Naive thymus-derived CD4-positive, alpha-beta T cell (primary cell): ENCODE measurements at places on chromosomes 2 and 18. TPM values are rescaled to one million over a fixed set of nuclear protein-coding genes. Genes with fewer than 3 reads are reported as not detected.

The RESP18 gene
- not detected for total RNA-seq

The MYO5B gene
- total RNA-seq: not detected

The SLC40A1 gene
- 36.1 TPM for total RNA-seq

The OTOF gene
- 14.8 and 15.4 TPM in 2 replicates for total RNA-seq

The MAB21L4 gene
- not detected for total RNA-seq

The SRD5A2 gene
- not detected for total RNA-seq

The MDH1B gene
- 0.54 TPM for total RNA-seq

The LIMS4 gene
- 1.6 TPM for total RNA-seq

The SLC30A3 gene
- not detected for total RNA-seq

The ALS2 gene
- 9.7 and 10.1 TPM in 2 replicates for total RNA-seq

The SIGLEC15 gene
- not detected in 2 replicates for total RNA-seq

The CHRND gene
- not detected for total RNA-seq

The ALLC gene
- not detected in 2 replicates for total RNA-seq

The MALL gene
- total RNA-seq: not detected

The PARD3B gene
- 0.33 and 0.41 TPM in 2 replicates for total RNA-seq

- H3K36me3 ChIP-seq: no peaks in the 10 kb centered on the region
- H3K4me1 ChIP-seq: no peaks in the 10 kb centered on the region
- no peak overlapping the region for H3K4me3 ChIP-seq
- H3K27me3 ChIP-seq: no peaks in the 10 kb centered on the region
These were observed 369.1 kb downstream of the SETBP1 start for GRCh38 chr18:45049578-45050319.

DNA sequence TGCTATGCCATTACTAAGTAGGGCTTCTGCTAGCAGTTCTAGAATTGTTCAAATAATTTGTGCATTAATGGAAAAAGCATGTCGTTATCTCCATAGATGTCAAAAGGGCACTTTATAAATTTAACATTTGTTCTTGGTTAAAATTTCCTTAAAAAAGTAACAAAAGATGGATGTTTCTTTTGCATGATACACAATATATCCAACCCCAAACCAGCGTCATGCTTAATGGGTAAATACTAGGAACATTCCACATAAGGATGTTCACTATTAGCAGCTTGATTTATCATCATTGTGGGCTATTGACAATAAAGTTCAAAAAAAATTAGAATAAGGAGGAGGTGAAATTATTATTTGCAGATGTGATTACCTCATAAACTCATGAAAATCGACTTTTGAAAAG is 79.7 kb downstream of the GREB1L start:
- no peaks in the 10 kb centered on the region for H3K36me3 ChIP-seq
- no peak for DNase-seq
- no peak overlapping the region for H3K4me3 ChIP-seq
- H3K27me3 ChIP-seq: no peaks in the 10 kb centered on the region
- no peaks in the 10 kb centered on the region for H3K4me1 ChIP-seq

DNA sequence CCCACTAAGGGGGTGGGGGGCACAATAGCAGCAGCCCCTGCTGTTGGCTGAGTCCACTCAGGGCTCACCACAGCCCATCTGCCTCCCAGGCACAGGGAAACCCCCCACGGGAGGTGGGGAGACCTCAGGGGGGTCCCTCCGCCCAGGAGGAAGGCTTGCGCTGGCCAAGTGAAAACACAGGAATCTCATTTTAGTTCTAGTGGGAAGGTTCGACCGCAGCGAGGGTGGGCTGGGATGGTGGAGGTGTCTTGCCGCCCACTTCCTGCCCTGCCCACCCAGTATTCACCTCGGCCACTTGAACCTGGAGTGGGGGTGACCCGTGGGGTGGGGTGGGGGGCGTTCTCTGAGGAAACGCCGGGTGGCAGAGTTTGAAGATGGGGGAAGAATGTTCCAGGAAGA is 6.9 kb upstream of the BOK start:
- no peak for DNase-seq
- no peak overlapping the region for H3K4me3 ChIP-seq
- H3K27ac ChIP-seq: no peak overlapping the region
- H3K4me1 ChIP-seq: no peaks in the 10 kb centered on the region
- H3K36me3 ChIP-seq: no peaks in the 10 kb centered on the region
- no peaks in the 10 kb centered on the region for H3K27me3 ChIP-seq

- no peak overlapping the region for H3K27ac ChIP-seq
- no peaks in the 10 kb centered on the region for H3K4me1 ChIP-seq
- no peak for DNase-seq
- H3K27me3 ChIP-seq: no peaks in the 10 kb centered on the region
- no peaks in the 10 kb centered on the region for H3K36me3 ChIP-seq
These were observed 134.2 kb upstream of the HS6ST1 start for GRCh38 chr2:128452536-128453530.

DNA sequence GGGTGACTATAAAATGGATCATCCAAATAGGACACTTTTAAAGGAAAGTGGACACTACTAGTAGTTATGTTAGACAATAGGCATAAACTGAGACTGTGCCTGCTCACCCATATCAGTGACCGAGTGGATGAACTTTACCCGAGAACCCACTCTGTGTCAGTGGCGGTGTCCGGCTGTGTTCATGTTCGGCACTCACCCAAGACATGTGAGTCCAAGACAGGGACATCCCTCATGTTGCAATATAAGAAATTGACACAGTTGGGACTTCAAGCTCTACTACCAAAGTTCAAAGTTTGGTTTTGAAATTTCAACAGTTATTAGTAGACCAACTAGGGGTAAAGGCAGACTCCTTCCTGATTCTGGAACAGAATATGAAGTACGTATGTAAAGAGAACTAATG is 326.3 kb upstream of the TNP1 start:
- H3K4me1 ChIP-seq: no peaks in the 10 kb centered on the region
- H3K36me3 ChIP-seq: no peaks in the 10 kb centered on the region
- H3K27ac ChIP-seq: no peak overlapping the region
- H3K4me3 ChIP-seq: no peak overlapping the region

GRCh38 chr2:188345426-188345825 is 53.8 kb downstream of the GULP1 start:
- H3K27me3 ChIP-seq: no peaks in the 10 kb centered on the region
- no peak overlapping the region for H3K27ac ChIP-seq
- H3K4me1 ChIP-seq: no peaks in the 10 kb centered on the region
- no peak overlapping the region for H3K4me3 ChIP-seq
- no peaks in the 10 kb centered on the region for H3K36me3 ChIP-seq

GRCh38 chr2:154403242-154403790 is 295.2 kb upstream of the KCNJ3 start:
- H3K4me3 ChIP-seq: no peak overlapping the region
- no peak overlapping the region for H3K27ac ChIP-seq
- H3K4me1 ChIP-seq: no peaks in the 10 kb centered on the region
- no peaks in the 10 kb centered on the region for H3K36me3 ChIP-seq
- no peak for DNase-seq

GRCh38 chr2:143937723-143938350 is 582.1 kb downstream of the ZEB2 start:
- H3K27me3 ChIP-seq: no peaks in the 10 kb centered on the region
- H3K27ac ChIP-seq: no peak overlapping the region
- no peaks in the 10 kb centered on the region for H3K36me3 ChIP-seq
- H3K4me1 ChIP-seq: no peaks in the 10 kb centered on the region
- H3K4me3 ChIP-seq: no peak overlapping the region

DNA sequence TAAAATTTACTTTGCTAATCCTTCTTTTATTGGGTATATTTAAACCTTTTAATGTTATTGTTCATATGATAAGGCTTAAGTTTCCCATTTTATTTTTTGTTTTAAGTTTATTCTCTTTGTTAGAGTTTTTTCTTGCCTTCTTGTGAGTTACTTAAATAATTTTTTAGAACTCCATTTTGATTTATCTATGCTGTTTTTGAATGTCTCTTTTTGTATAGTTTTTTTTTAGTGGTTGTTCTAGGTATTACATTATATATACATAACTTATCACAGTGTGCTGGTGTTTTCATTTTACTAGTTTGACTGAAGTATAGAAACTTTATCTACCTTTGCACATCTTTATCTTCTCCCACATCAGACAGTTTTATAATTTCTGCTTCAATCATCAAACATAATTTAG is 49.4 kb upstream of the TGFA start:
- no peaks in the 10 kb centered on the region for H3K36me3 ChIP-seq
- no peak overlapping the region for H3K4me3 ChIP-seq
- no peaks in the 10 kb centered on the region for H3K27me3 ChIP-seq
- no peaks in the 10 kb centered on the region for H3K4me1 ChIP-seq
- DNase-seq: no peak

- no peak overlapping the region for H3K4me3 ChIP-seq
- H3K27ac ChIP-seq: no peak overlapping the region
- H3K4me1 ChIP-seq: no peaks in the 10 kb centered on the region
- H3K27me3 ChIP-seq: no peaks in the 10 kb centered on the region
- peaks cover 6% of the 10 kb centered on the region for H3K36me3 ChIP-seq
These were observed 98.6 kb downstream of the NOL10 start for GRCh38 chr2:10591207-10591606.

GRCh38 chr2:234690569-234691213 is 193.8 kb upstream of the ARL4C start:
- H3K27me3 ChIP-seq: no peaks in the 10 kb centered on the region
- H3K4me3 ChIP-seq: no peak overlapping the region
- H3K4me1 ChIP-seq: no peaks in the 10 kb centered on the region

GRCh38 chr2:128793404-128793803 is 474.7 kb upstream of the HS6ST1 start:
- no peaks in the 10 kb centered on the region for H3K36me3 ChIP-seq
- H3K27ac ChIP-seq: no peak overlapping the region
- DNase-seq: no peak
- H3K27me3 ChIP-seq: no peaks in the 10 kb centered on the region
- H3K4me1 ChIP-seq: no peaks in the 10 kb centered on the region

- H3K27ac ChIP-seq: no peak overlapping the region
- no peak overlapping the region for H3K4me3 ChIP-seq
- DNase-seq: no peak
- no peaks in the 10 kb centered on the region for H3K27me3 ChIP-seq
- no peaks in the 10 kb centered on the region for H3K36me3 ChIP-seq
- H3K4me1 ChIP-seq: no peaks in the 10 kb centered on the region
These were observed 43.6 kb downstream of the MAPRE2 start for GRCh38 chr18:35084494-35085449.

DNA sequence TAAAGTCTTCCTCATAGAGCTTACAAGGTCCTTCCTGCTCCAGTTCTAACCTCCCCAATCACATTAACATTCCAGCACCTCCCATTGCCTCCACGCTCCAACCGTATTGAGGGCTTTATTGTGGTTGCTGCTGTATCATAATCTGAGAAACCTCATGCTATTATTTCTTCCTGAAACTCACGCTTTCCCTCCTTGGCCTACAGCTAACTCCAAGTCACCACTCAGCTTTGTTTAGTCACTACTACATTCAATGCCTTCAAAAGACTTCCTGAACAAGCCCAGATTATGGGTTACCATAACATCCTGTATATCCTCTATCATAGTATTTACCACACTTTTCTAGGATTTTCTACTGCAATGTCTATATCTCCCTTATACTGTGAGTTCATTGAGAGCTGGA is 230.4 kb downstream of the IKZF2 start:
- H3K27ac ChIP-seq: no peak overlapping the region
- no peak for DNase-seq
- H3K36me3 ChIP-seq: no peaks in the 10 kb centered on the region
- no peaks in the 10 kb centered on the region for H3K4me1 ChIP-seq

DNA sequence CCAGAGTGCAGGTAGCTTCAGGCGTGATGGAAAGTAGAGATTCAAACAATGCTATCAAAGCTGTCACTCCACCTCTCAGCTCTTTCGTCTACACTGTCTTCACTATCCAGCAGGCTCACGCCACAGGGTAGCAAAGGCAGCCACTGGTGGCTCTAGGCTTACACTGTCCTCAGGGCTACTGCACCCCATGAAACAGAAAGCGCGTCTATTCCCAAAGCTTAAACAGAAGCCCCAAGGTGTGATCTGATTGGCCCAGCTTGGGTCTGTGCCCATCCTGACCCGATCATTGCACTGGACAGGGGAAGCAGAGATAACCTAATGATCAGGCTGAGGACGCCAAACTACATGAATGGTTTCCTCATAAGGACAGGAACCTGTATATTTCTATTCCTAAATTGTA is 100.1 kb downstream of the PDCL3 start:
- no peak overlapping the region for H3K27ac ChIP-seq
- no peaks in the 10 kb centered on the region for H3K27me3 ChIP-seq
- no peaks in the 10 kb centered on the region for H3K4me1 ChIP-seq

GRCh38 chr2:121242175-121242875 is 42.7 kb downstream of the TFCP2L1 start:
- no peak for DNase-seq
- no peaks in the 10 kb centered on the region for H3K27me3 ChIP-seq
- no peak overlapping the region for H3K27ac ChIP-seq
- no peak overlapping the region for H3K4me3 ChIP-seq

- H3K36me3 ChIP-seq: no peaks in the 10 kb centered on the region
- no peak overlapping the region for H3K4me3 ChIP-seq
- no peaks in the 10 kb centered on the region for H3K4me1 ChIP-seq
- no peak overlapping the region for H3K27ac ChIP-seq
- no peaks in the 10 kb centered on the region for H3K27me3 ChIP-seq
These were observed 291.9 kb upstream of the TRIB2 start for GRCh38 chr2:12424809-12425208.

DNA sequence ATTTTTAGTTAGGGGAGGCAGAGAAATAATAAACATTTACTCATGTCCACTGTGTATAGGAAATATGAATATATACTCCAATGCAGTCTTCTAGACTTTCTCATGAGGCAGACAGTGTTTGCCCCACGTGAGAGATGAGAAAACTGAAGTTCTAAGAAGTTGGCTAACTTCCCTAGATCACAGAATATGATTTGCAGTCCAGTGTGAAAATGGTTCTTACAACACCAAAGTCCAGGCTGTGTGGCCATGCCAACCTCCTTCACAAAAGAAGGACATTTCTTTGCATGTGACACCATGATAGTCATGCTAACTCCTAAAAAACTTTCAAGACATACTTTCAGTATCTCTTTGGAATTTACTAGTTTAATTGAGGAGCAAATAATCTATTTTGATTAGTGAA is 143.7 kb downstream of the IRS1 start:
- no peaks in the 10 kb centered on the region for H3K27me3 ChIP-seq
- H3K4me1 ChIP-seq: no peaks in the 10 kb centered on the region
- H3K27ac ChIP-seq: no peak overlapping the region
- no peak overlapping the region for H3K4me3 ChIP-seq
- no peaks in the 10 kb centered on the region for H3K36me3 ChIP-seq

- H3K27me3 ChIP-seq: no peaks in the 10 kb centered on the region
- no peaks in the 10 kb centered on the region for H3K36me3 ChIP-seq
- no peaks in the 10 kb centered on the region for H3K4me1 ChIP-seq
- DNase-seq: no peak
- H3K27ac ChIP-seq: no peak overlapping the region
These were observed 38.8 kb upstream of the SMAD7 start for GRCh38 chr18:48989304-48990303.

GRCh38 chr2:95272299-95272751 is 1.9 kb upstream of the PROM2 start:
- no peak for DNase-seq
- no peak overlapping the region for H3K4me3 ChIP-seq
- no peaks in the 10 kb centered on the region for H3K27me3 ChIP-seq
